ENCODE measurements at places on chromosomes 4 and X.

- DNase-seq = no peak
These were observed 81.7 kb downstream of the SHISA3 start for GRCh38 chr4:42478946-42479345.

DNA sequence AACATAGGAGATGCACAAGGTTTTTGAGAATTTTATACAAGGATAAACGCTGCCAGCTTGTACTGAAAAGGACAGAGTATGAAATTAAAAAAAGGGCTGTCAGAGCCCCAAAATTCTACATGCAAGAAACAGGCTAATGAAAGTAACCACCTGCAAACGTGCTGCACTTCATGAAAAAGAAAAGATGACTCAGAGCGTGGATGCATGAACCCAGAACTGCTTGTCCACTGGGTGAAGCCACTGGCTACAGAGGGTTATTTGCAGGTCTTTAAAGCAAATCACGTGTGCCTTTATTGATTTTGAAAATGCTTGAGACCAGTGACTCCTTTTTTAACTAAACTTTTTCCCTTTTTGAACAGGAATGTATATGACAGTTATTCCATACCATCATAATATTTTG, 25.3 kb upstream of the FRMD7 start:
- DNase-seq = no peak

- no peak for DNase-seq
These were observed 63.8 kb downstream of the SEPSECS start for GRCh38 chr4:25096251-25096980.

- no peak for DNase-seq
These were observed 164.4 kb downstream of the QDPR start for GRCh38 chr4:17347445-17347844.

- no peak for DNase-seq
These were observed 381.5 kb upstream of the PRKX start for GRCh38 chrX:4094926-4095325.

DNA sequence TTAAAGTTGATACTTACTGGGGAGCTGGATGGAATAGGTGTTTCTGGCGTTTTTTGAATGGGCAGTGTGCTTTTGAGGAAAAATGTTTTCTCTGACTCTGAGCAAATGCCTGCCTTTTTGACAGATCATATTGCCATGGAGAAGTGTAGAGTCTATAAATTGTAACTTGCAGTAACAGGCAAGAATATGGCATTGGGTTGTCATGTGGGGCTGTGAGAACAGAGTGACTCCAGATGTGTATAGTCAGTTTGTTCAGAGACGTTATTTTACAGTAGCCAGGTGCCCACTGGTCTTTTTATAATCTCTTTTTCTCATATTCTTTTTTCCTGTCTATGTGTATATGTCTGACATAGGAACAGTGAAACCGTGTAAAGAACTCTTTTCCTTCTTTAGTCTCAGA, 40.8 kb downstream of the RAPGEF2 start:
- no peak for DNase-seq

DNA sequence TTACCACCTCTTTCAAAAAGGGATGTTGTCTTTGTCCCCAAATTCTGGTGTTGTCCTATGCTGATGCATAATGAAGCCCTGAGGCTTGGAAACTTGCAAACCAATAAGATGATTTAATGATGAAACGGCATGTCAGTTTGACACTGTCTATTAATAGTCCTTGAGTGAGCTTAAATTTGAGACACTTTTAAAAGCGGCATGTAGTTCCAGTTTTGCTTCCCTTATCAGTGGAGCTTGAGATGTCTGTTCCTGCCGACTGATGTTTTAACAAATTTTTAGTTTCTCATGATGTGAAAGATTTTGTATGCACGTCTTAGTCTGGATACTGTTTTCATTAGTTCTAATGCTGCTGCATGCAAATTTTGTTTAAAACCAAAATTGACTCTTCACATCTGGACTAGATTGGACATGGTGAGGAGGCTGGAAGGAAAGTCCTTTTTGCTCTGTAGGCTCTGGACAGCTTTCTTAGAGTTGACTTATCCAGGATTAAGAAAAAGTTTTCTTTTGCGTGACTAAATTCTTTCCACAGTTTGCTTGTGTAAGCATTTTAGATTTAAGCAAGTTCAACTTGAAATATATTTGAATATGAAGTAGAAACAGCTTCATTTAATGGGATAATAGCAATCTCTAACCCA, 11.7 kb downstream of the C1GALT1C1 start:
- DNase-seq = no peak

DNA sequence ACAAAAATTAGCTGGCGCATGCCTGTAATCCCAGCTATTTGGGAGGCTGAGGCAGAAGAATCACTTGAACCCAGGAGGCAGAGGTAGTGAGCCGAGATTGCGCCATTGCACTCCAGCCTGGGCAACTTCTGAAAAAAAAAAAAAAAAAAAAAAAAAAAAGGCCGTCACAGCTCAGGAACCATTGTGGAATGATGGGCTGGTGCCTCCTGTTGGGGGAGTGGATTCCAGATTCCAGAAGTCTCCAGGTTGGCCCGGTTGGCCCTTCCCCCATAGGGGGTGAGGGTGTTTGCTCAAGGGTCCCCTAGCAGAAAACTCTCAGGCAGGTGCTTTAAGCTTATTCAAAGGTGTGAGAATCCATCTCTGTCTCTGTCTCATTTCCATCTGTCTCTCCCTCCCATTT, 11.5 kb downstream of the SH3TC1 start:
- DNase-seq = no peak

- no peak for DNase-seq
These were observed 238.1 kb upstream of the GPC4 start for GRCh38 chrX:133653358-133653757.

GRCh38 chr4:581753-582361, 5.8 kb upstream of the TMEM271 start:
- no peak for DNase-seq

DNA sequence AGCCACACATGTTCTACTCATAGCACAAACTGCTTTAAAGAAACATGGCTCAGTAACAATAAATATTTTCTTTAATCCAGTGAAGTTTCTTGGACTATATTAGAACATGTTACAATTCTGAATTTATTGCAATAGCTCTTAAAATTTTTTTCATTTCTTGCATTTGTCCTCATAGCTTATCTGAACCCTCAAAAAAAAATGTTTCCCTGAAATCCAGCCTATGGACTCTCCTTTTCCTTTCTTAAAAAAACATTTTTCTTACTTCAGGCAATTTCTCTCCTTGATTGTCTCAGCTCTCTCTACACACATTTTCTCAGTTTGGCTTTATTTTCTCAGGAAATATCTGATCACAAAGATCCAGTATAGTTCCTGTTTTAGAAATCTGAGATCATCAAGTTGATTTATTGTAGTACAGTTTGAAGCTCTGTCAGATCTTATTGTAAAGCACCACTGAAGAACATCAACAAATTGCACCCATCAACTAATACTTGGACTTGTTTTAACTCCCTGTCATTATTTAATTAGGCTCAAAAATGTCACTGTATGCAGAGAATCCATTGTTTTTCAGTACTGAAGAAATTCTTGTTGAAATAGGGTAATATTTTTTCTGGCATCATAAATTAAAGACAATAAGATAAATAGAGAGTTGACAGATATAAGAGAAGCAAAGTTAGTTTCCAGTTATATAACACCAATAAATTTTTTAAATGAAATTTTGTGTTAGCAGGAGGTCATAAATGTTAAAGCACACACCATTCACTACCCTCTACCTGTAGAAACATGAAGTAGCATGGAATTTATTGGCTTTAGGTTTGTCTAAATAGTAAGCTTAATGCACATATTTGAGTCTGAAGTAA, 317.7 kb downstream of the ARHGAP24 start:
- DNase-seq = no peak

GRCh38 chr4:188295899-188296298, 156.7 kb downstream of the TRIML1 start:
- DNase-seq = no peak

GRCh38 chr4:124279741-124280140, 432.8 kb downstream of the ANKRD50 start:
- no peak for DNase-seq

GRCh38 chrX:102339312-102340298, 92.6 kb downstream of the NXF2 start:
- no peak for DNase-seq

DNA sequence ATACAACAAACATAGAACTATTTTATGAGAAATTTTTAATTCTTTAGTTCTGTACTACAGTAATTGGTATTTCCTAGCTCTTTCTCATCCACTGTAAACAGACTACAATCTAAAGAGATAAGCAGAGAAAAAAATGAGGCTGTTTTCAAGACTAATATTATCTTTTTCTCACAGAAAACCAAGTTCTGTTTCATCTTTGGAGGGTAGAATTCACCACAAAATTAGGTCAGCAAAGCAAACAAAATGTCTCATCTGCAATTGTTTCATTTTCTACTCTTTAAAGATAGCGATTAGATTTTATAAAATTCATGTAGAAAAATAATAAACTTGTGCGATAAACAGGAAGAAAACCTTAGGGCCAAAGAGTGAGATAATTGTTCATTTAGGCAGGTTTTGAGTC, 10.8 kb downstream of the APOO start:
- DNase-seq = no peak

- no peak for DNase-seq
These were observed 70.1 kb upstream of the HPGD start for GRCh38 chr4:174592256-174592984.

DNA sequence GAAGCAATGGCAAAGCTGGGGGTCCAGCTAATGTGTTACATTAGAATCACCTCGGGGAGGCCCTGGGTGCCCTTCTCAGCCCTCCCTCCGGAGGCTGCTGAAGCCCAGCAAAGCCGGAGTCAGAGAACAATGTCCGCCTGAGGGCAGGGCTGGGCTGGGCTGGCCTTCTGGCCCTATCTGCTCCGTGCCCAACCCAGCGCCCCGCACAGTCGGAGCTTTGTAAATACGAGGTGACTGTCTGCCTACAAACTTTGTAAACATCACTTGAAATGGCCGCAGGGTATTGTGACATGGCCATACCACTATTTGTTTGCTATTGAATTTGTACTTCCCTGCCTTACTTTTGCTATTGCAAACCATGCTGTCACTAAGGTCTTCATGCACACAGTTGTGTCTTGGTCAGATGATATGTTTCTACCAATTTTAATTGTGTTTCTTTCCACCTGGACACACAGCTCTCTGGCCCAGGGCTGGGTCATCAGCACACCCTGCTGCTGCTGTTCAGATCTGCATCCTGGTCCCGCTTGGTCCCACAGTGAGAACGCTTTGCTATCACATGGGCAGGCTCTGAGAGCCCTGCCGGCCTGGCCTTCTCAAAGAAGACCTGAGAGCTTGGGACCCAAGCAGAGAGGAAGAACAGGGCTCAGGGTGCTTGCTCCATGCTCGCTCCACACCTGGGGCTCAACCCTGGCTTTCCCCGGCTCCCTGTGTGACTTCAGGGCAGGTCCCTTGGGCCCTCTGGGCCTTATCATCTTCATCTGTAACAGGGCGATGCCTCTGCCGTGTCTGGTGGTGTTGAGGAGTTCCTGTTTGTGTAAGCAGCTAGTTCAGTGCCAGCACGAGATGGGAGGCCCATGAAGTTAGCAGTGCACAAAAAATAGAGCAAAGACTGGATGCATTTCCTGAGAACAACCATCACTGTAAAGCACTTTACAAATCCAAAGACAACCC, 2.3 kb downstream of the S100P start:
- no peak for DNase-seq

DNA sequence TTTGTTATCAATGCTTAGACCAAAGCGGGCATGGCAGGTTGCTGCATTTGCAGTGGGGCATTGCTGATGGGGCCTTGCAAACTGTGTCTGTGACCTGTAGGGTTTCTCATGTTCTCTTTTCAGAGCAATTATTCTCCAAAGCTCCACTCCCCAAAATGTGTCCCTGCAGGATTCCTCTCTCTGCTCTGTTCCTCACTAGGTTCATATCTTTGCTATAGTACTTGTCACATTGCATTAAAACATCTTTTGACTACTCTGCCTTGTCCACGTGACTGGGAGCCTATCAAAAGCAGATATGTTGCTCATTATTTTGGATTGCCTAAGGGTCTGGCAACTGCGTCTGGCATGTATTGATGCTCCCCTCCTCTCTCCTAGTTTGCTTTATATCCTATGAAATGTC, 177.7 kb upstream of the MID1 start:
- DNase-seq = no peak

GRCh38 chrX:79094075-79094832, 50.2 kb upstream of the GPR174 start:
- no peak for DNase-seq

- no peak for DNase-seq
These were observed 36.8 kb downstream of the MAP9 start for GRCh38 chr4:155339999-155340398.

DNA sequence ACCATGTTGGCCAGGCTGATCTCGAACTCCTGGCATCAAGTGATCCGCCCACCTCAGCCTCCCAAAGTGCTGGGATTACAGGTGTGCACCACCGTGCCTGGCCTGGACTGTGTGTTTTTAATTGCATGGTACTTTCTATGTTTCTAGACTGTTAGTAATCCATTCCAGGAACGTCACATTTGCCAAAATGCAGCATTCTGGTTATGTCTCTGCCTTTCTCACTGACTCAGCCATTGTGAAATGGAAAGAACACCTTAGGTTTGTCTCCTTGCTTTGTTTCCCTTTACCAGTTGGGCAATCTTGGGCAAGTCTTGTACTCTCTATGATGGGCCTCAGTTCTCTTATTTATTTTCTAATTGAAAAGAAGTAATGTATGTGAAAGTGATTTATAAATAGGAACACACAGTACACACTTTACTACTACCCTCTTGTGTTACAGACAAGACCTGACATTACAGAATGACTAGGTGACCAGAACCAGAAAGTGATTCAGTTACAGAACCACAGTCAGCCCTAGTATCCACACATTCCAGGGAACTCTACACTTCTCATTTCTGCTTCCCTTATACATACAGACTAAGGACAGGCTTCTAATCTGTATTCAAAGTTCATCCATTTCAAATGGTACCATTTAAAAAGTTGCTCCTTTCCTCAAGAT, 187.1 kb downstream of the MGST2 start:
- no peak for DNase-seq

DNA sequence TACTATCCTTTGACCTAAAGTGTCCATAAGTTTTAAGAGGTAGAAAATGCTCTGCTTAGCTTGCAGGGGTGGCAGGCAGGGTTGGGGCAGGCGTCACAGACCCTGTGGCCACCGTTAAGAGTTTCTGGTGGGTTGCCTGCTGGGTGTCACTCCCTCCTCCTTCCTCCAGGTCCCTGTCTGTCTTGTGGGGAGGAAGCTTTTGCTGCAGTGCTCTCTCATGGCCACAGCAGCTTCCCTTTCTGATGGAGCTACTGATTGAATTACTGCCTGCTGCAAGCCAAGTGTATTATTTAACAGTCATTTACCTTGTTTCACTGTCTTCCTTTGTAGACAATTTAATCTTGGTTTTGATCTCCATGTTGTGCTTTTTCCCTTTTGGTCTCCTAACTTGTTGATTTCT, 384.6 kb downstream of the IDS start:
- DNase-seq = no peak

GRCh38 chr4:113809311-113809710, 47.8 kb upstream of the CAMK2D start:
- no peak for DNase-seq

DNA sequence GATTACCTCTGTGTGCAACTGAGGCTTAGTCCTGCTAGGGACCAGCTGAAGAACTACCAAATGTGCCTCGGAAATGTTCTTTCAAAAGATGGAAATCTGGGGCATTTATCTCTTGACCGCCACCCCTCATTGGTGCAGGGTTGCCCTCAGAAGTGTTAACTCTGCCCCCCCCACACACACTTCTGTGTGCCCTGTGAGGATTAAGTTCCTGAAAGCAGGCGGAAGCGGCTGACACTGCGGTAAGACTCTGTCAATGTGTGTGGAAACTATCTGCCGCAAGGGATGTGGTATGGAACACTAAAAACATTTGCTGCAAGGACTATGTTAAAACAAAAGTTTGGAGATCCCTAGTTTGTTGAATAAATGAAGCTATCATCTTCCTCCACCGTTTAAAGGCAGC, 106.9 kb upstream of the NDP start:
- no peak for DNase-seq

GRCh38 chr4:77578145-77578544, 27.5 kb upstream of the CXCL13 start:
- DNase-seq = no peak
